Fibroblast of skin of right quadriceps (primary cell): ENCODE measurements at places on chromosomes 3 and 15.

- peak; percentile 64 for DNase-seq
Measured at GRCh38 chr3:61725851-61726333, 164.5 kb downstream of the PTPRG start.

DNA sequence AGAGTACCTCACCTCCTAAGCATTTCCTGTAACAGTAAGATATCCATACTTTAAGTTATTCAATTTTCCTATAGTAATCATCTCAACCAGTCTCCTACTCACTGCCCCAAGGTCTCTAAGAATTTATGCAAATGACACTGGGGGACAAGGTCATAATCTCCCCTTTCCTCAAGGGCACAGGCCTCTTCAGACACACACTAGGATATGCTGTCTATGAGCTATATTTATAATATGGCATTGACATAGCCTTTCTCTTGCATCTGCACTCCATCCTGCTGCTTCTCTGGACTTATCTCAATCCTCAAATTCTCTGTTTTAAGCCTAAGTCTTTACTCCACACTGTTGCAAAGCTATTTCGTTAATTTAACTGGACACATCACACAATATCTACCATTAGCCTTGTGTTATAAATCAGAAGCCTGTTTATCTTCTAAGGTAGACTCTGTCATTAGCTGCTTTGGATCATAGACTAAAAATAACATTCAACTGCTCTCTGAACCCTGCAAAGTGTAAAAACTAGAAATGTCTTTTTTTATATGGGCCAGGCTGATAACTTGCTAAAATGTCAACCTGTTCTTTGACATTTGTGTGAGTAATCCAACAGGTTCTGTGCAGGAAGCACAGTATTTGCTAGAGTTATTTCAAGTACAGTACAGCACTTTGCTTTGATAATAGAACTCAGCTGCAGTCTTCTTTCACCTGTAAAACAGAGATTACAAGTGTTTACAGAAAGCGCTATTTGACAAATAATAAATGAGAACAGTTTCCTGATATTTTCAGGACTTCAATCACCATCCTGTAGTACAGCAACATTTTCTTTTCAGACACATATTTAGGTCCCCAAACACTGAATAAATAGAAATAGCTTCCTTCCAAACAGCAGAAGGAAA, 17.8 kb upstream of the SEC62 start:
- no peak for DNase-seq

DNA sequence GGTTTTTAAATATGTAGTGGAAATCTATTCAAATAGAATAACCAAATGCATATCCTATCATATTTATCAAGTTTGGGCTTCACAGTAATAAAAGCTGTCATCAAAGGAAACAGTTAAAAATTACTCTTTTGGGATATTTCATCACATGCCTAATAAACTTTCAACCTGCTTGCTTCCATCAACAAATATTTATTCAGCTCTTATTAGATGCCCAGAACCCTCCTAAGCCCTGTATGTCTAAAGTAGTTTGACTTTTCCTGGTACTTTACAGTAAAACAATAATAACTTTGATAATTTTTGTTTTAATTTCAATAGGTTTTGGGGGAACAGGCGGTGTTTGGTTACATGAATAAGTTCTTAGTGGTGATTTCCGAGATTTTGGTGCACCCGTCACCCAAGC, 37.5 kb upstream of the RARB start:
- no peak for DNase-seq

DNA sequence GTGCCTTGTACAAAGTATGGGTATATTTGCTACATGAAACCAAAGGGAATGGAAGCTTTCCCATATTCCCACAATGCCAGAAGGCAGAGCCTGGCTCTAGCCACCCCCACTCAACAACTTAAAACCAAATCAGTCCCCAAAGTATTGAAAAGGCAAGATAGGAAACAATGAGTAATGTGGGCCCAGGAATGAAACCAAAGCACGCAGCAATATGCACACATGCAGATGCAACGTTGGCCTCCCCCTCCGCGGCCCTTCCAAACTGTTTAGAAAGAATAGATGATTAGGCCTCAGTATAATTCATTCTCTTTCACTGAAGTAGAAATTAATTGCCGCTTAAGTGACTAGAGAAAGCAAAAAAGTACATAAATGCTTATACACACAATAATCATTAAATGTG, 59.1 kb downstream of the THRB start:
- DNase-seq, result peak; percentile 18

- DNase-seq, result no peak
Measured at GRCh38 chr3:5160940-5161858, 26.3 kb upstream of the EDEM1 start.

GRCh38 chr3:162217647-162218046, 721.0 kb downstream of the OTOL1 start:
- DNase-seq, result peak; percentile 43

GRCh38 chr15:60396958-60397771, 621 bp downstream of the ANXA2 start:
- DNase-seq, result peak; percentile 78

- DNase-seq, result no peak
Measured at GRCh38 chr3:154061001-154061370, 60.2 kb upstream of the ARHGEF26 start.

DNA sequence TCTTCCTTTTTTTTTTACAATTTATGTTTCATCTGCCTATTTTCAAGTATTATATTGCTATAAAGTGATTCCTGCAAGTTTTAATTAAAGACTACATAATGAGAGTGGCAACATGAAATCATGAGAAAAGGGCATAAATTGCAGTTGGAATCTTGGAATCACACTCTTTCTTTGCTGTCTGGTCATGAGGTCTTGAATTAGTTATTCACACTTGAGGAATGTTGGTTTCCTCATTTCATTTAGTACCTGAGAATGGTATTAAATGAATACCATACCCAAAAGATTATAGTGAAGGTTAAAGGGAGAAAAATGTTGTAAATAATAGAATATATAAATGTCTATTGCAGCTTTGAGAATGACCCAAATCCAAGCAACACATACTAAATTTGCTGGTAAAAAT, 25.8 kb upstream of the CNTN3 start:
- DNase-seq, result peak; percentile 62

DNA sequence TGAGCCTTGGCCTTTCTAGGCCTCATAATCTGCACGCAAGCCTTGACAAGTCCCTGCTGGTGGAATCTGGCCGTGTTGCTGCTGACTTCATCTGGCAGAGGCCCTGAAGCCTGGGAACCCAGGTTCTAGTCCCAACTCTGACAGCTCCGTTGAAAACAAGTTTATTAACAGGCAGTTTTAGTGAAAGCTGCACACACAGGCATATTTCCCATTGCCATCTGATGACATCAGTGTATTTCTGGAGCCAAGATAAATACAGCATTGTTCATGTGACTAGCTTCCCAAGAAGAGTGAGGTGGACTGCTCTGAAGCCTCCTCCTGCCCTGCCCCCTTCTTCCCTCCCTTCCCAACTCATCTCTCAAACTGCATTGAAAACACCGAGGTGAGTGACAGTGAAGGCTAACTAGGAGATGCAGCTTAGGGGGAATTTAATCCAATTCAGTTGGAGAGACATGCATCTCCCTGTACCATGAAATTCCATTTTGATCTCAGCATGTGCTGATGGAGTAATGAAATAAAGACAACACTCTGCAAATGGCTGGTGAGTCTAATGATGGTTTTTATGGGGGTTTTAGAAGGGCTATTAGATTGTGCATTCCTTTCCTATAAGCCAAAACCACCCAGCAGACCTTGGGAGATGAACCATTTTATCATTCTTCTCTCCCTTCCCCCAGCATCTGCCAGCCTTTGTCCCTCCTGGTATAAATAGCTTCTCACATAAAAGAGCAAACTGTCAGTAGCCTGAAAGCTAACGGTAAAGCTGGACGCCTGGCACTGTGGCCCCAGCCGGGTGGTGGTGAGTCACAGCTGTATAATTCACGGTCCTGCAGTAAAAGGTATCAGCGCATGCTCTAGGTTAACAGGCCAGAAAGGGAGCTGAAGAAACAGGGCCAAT, 38.0 kb downstream of the PRICKLE2 start:
- peak; percentile 99 for DNase-seq

DNA sequence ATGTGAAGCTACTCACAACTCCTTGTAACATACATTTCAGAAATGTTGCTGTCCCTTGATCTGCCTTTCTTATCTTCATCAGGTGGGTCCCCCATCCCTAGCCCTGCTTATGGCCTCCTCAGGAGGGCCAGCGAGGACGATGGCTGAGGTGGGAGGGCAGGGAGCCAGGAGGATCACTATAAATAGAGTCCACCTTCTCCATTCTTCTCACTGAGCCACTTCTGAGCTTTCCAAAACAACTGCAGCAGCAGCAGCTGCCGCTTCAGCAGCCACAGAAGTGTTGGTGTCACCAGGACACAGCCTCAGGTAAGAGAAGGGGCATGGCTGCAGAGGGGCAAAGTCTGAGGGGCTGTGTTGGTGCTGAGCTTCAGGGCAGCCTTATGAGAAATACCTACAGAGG, 53.5 kb downstream of the ANAPC13 start:
- no peak for DNase-seq

DNA sequence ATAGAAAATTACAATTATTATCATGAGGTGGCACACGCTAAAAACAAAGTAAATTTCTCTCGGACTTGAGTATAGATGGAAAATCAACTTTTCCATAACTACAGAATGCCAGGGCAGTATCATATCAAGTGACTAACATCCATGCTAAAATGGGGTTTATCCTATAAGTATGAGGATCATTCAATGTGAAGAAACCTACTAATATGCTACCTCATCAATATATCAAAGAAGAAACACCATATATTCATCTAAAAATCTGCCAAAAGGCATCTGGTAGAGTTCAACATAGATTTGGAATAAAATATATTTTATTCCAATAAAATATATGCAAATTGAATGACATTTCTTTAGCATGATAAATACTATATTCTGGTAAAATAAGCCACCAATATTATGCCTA, 894.4 kb downstream of the MCTP2 start:
- DNase-seq, result no peak

GRCh38 chr3:116139641-116140040, 305.6 kb downstream of the LSAMP start:
- DNase-seq, result no peak

GRCh38 chr3:128498901-128499530, 6.0 kb upstream of the GATA2 start:
- no peak for DNase-seq

DNA sequence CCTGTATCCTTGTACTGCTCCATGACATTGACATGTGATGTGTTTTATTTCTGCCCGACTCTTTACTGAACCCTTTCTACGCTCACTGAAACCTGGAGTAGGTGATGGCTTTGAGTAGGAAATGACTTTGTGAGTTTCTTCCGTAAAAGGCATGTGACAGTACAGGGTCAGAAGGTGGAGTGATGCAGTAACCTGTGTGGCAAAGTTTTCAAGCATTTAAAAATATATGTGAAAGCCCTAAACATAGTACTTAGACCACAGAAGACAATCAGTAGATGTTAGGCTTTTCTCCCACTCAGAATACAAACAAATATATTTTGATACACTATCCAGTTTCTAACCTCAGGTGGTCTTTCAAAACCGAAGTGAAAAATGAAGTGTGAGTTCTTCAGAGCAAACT, 31.3 kb upstream of the SACM1L start:
- DNase-seq, result no peak

- DNase-seq, result no peak
Measured at GRCh38 chr3:30638685-30639412, 32.4 kb downstream of the TGFBR2 start.

GRCh38 chr15:74906067-74906449, 593 bp downstream of the FAM219B start:
- DNase-seq, result peak; percentile 16

GRCh38 chr3:110732420-110732819, 339.2 kb upstream of the NECTIN3 start:
- no peak for DNase-seq

GRCh38 chr15:35150361-35150760, 65.3 kb upstream of the NANOGP8 start:
- DNase-seq, result peak; percentile 19

DNA sequence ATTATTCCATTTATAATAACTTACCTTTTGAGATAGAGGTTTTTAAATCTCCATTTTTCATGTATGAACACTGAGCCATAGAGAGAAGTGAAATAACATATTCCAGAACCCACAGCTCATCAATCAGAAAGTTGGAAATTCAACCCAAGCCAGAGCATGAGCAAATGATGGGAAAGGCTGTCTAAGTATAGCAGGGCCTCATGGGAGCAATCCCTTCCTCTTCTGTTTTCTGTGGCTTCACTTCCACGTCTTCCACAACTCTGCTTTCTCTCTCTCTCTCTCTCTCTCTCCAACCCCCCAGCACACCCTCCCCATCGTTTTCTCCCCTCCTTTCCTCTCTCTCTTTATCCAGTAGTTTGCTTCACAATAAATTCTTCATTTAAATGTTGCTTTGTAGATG, 14.8 kb upstream of the IL1RAP start:
- no peak for DNase-seq

- no peak for DNase-seq
Measured at GRCh38 chr3:127674101-127674721, 1.5 kb downstream of the ABTB1 start.

GRCh38 chr15:74024687-74025086, 30.2 kb downstream of the PML start:
- DNase-seq, result no peak

- no peak for DNase-seq
Measured at GRCh38 chr3:128253150-128253549, 99.9 kb downstream of the EEFSEC start.

- DNase-seq, result no peak
Measured at GRCh38 chr15:33837294-33837693, 131.0 kb upstream of the CHRM5 start.

GRCh38 chr15:77097921-77098320, 27.0 kb upstream of the TSPAN3 start:
- no peak for DNase-seq

GRCh38 chr3:66555214-66555844, 54.5 kb upstream of the LRIG1 start:
- peak; percentile 49 for DNase-seq

GRCh38 chr3:101061312-101061711, 68.1 kb upstream of the ABI3BP start:
- DNase-seq, result no peak

DNA sequence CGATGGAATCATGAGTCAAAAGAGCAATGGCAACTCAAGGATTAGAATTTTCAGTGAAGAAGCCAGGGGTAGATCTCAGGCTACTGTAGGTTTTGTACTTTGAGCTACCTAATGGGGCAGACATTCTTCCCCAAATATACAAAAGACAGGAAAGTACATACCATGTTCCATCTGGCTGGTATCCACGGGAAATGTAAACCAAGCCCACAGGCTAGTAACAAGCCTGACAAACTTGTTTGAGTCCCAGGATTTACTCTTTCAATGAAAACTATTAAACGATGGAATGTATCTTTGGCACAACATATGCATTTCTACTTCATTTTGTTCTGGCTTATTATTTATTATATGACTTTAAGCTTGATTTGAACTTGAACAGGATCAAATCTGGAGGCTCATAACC, 44.2 kb upstream of the GOLIM4 start:
- no peak for DNase-seq

DNA sequence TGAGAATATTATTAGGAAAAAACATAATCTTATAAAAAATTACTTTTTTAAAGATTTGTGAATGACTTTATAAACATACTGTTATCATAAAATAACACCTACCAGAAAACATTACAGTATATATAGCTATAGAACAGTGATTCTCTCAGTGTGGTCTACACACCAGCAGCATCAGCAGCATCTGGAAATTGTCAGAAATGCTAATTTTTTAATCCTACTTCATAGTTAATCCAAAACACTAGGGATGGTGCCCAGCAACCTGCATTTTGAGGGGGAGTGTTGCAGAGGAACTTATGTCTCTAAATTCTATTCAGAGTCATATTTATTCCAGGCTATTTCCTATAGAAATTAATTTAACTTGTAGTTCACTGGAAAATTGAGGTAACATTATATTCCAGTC, 1107.8 kb downstream of the IGSF11 start:
- no peak for DNase-seq

GRCh38 chr3:47877290-47877689, 74.4 kb downstream of the DHX30 start:
- peak; percentile 20 for DNase-seq
